RPMI7951 (cell line): ENCODE measurements at places on chromosomes 5 and 9. TPM values are rescaled to one million over a fixed set of nuclear protein-coding genes. Genes with fewer than 3 reads are reported as not detected.

DNA sequence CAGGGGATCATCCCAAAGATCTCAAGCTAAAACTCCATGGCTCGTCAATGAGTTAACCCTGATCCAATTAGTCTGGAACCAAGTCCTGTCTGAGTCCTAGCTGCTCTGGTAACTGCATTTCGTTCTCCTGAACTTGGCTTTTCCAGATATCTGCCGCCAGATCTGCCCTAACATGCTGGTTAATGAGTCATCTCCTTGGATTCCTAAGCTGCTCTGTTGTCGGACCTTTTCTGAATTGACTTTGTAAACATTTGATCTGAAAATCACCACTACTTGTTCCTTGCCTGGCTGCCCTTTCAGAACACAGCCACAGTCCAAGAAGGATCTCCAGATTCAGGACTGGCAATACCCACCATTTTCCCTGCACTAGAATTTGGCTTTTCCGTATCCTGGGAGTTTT, 473.0 kb downstream of the ZSWIM6 start:
- peak; percentile 73 for DNase-seq

Gene PAEP
- 0.39 TPM in 1 of 2 replicates, not detected in the other for total RNA-seq

DNA sequence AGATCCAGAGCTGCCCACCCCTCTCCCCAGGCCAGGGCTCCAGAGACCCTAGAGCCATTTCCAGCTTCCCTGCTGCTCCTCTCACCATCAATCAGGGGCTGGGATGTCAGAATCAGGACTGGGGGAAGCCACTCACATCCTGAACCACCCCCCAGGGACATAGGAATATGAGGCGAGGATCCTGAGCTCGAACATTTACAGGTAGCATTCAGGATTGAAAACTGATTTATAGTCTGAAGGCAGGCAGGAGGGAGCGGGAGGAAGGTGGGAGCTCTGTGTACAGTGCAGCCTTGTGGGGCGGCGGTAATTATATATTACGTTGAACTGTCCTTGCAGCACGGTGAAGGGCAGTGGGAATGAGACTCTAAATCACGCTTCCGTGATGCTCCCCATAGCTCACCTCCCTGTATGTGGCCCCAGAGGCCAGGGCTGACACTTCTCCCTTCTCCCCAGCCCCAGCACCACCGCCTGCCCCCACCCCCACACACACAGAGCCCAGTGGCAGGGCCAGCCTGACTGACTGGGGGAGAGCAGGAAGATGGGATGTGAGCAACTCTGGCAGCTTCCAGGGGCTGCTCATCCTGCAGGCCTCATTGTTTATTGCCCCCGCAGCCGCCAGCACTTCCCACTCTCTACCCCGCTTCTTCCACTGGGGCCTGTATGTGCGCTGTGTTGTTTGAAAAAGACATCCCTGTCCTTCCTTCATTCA, 76.0 kb upstream of the HSPA9 start:
- DNase-seq: no peak

Gene GCNT4
- total RNA-seq: 0.10 TPM in 1 of 2 replicates, not detected in the other

GRCh38 chr9:33517373-33517772, 6.7 kb upstream of the ANKRD18B start:
- DNase-seq: peak; percentile 55
